NCI-H1436 treated with DMSO at 0.1 percent for 48 hours (cell line): ENCODE measurements at places on chromosomes 6 and 20.

- DNase-seq: no peak
These were observed 9.5 kb upstream of the NKX2-2 start for GRCh38 chr20:21523281-21523868.

DNA sequence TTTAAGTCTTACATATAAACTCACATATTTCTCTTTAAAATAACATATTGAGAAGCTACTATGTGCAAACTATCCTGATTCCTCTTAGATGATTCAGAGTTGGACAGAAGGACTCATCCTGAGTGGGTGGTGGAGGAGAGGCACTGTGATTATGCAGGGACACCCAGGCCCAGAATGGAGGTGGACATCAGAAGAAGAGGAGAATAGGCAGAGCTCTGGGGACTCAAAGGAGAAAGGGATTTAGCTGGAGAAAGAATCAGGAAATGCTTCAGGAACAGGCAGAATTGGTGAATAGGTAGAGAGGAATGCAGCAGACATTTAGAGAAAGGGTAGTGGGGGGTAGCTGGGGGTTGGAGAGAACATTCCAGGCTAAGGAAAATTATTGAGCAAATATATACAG, 17.4 kb downstream of the RCAN2 start:
- DNase-seq: no peak

DNA sequence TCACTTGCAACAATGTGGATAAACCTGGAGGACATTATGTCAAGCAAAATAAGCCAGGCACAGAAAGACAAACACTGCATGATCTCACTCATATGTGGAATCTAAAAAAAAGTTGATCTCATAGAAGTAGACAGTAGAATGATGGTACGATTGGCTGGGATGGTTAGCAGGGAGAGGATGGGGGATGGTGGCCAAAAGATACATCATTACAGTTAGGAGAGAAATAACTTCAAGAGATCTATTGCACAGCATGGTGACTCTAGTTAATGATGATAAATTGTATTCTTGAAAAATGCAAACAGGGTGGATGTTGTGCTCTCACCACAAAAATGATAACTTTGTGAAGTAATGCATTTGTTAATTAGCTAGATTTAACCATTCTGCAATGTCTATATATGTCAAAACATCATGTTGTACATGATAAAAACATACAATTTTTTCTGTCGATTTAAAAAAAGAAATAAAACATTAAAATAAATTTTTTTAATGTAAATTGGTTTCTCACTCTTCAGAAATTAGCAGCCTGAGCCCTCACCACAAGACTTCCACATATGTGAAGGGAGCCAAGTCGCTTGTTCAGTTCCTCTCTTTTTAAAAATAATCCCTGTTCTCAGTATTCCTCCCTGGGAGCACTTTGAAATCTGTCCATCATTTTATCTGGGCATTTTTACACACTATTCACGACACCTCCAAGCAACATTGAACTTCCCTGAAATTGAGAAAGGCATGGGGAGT, 34.2 kb downstream of the PTPRT start:
- no peak for DNase-seq

DNA sequence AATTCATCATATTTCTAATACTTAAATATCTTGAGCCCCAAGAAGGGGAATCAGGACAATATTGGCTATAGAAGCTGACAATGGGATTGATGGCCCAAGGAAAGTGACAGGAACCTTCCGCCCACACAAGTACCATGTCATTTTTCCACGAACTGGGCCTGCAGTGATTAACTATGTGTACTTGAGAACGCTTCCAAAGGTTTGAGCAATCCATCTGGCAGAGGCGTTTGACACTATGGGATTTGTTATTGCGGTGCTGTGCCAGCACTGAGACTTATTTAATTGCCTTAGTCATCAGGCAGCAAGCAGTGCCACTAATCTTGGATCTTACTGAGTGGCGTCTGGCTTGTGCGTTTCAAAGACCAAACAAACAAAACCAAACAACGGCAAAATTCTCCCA, 135.6 kb upstream of the UST start:
- DNase-seq: no peak

- no peak for DNase-seq
These were observed 151.3 kb downstream of the SLC16A10 start for GRCh38 chr6:111238464-111239119.

GRCh38 chr20:17491041-17491440, 40.1 kb downstream of the BFSP1 start:
- DNase-seq: no peak

- no peak for DNase-seq
These were observed 214.7 kb upstream of the PTCHD4 start for GRCh38 chr6:48325701-48326100.

GRCh38 chr20:48773837-48774418, 53.9 kb downstream of the PREX1 start:
- no peak for DNase-seq

- DNase-seq: no peak
These were observed 17.3 kb downstream of the PPP1R3G start for GRCh38 chr6:5102267-5102970.

DNA sequence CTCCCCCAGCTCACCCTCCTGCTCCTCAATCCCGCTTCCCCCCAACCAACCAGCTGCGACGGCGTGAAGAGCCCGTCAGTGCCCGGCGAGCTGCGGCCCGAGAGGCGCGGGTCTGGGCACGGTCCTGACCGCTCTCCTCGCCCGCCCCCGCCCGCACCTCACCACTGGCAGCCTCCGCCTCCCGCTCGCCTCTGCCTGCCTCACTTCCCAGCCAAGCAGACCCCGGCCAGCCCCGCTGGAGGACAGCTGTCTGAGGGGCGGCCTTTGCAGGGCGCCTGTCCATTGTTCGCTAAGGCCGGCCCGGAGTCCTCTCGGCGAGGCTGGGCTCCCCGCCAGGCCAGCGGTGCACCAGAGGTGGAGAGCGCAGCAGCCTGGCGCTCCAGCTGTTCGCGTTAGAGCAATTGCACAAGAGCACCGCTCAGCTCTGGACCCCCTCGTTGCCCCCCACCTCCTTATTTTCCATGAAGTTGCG, 1.3 kb downstream of the SOBP start:
- no peak for DNase-seq

DNA sequence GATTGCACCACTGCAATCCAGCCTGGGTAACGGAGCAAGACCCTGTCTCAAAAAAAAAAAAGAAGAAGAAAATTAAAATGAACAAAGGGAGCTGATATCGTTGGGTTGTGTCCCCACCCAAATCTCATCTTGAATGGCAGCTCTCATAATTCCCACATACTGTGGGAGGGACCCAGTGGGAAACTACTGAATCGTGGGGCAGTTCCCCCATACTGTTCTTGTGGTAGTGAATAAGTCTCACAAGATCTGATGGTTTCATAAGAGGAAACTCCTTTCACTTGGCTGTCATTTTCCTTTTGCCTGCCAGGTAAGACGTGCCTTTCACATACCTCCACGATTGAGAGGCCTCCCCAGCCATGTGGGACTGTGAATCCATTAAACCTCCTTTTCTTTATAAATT, 149.4 kb downstream of the PREX1 start:
- DNase-seq: no peak

DNA sequence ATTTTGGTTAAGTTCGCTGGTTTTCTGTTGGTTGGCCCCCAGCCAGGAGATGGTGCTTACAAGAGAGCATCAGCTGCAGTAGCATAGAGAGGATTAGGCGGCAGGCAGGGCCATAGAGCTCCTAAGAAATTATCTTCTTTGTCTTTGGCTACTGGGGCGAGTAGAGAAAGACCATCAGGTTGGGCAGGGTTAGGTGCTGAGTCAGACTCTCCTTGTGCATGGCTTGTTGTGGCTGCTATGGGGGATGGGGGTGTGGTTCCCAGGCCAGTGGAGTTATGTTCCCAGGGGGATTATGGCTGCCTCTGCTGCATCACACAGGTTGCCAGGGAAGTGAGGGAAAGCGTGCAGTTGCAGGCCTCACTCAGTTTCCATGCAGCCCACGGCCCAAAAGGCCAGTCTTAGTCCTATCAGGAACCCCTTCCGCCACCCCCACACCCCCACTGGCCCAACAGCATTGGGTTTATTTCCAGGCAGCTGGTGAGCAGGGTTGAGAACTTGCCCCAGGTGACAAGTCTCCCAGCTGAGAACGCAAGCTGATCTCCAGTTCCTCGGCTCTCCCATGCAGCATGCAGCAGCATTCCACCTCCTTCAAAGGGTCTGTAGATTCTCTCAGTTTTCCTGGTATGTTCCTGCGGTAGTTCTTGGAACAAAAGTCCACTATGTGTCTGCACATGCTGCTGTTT, 243.7 kb downstream of the UTRN start:
- no peak for DNase-seq

DNA sequence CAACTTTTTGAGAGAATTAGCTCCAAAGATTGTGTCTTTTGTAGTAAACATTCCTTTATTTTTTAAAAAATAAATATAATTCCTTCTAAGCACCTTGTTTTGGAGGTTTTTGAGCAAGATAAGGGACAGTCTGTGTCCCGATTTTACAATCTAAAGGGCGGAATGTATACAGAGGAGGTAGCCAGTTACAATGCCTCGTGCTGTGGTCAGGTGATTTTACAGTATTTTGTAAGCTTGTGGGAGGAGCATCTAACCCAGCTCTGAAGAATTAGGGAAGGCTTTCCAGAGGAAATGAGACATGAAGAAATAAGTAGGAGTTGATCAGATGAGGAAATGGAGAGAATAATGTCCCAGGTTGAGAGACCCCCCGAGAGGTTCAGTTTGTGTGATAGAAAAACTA, 1.3 kb downstream of the HINT3 start:
- no peak for DNase-seq

DNA sequence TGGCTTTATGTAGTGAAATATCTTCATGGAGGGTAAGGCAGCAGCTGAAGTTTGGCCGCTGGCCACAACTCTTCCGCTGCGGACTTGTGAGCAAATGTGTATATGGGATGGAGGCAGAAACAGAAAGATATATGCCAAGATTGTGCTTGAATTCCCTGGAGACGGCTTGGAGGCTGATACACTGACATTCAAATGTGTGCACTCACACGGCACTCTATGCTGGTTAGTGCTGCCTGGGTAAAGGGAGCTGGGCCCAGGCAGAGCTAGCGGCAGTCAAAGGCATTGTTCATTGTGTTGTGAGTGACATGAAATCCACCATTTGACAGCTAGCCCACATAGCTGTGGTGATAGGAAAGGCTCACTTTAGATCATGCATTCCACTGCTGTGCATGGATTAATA, 202.7 kb downstream of the CLIC5 start:
- no peak for DNase-seq

- no peak for DNase-seq
These were observed 36.2 kb downstream of the THEMIS start for GRCh38 chr6:127864701-127865100.

- no peak for DNase-seq
These were observed 891 bp upstream of the GHRH start for GRCh38 chr20:37262505-37262904.

DNA sequence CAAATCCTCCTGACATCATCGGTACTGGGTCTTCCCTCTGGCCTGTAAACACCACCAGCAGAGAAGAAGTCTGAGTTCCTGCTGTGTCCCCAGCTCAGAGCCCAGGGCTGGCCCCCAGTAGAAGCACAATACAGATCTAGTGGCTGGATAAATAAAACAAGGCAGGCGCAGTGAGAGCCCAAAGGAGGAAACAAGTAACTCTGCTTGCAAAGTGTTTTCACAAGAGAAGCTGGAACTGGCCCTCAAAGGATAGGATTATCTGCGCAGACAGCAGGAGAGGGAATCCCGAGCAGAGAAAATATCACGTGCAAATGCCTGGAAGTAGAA, 205.1 kb downstream of the ZDHHC14 start:
- no peak for DNase-seq

- DNase-seq: no peak
These were observed 6.6 kb upstream of the WFDC2 start for GRCh38 chr20:45462711-45463509.

GRCh38 chr6:167805349-167806060, 21.2 kb upstream of the AFDN start:
- DNase-seq: no peak

- DNase-seq: no peak
These were observed 19.3 kb downstream of the CITED2 start for GRCh38 chr6:139355172-139355571.

- DNase-seq: no peak
These were observed 47.8 kb downstream of the JARID2 start for GRCh38 chr6:15293674-15294073.

GRCh38 chr6:104187616-104188015, 672.1 kb downstream of the HACE1 start:
- no peak for DNase-seq

DNA sequence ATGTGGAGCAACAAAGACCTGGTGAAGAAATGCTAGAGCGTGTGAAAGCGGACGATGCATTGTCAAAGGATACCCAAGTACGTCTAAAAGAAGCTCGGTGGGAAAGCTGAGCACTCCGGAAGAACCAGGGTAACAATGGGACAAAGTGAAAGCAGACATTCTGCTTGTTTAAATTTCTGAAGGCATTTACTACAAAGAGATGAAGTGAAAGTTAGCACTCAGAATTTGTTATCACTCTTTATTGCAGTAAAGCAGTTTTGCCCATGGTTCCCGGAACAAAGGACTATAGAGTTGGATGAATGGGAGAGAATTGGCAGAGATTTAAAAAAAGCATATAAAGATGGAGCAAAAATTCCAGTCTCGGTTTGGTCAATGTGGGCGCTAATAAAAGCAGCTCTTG, 12.8 kb upstream of the IRAK1BP1 start:
- no peak for DNase-seq

GRCh38 chr6:34771727-34772126, 14.4 kb downstream of the SNRPC start:
- DNase-seq: no peak

GRCh38 chr20:12207875-12208274, 290.2 kb downstream of the BTBD3 start:
- no peak for DNase-seq

- no peak for DNase-seq
These were observed 20.5 kb downstream of the SPAG4 start for GRCh38 chr20:35636095-35636494.

- DNase-seq: no peak
These were observed 1.3 kb upstream of the CTCFL start for GRCh38 chr20:57526087-57526884.

GRCh38 chr6:36671687-36672375, 6.7 kb upstream of the CDKN1A start:
- no peak for DNase-seq

GRCh38 chr20:34579979-34580940, 21.7 kb downstream of the MAP1LC3A start:
- DNase-seq: no peak

DNA sequence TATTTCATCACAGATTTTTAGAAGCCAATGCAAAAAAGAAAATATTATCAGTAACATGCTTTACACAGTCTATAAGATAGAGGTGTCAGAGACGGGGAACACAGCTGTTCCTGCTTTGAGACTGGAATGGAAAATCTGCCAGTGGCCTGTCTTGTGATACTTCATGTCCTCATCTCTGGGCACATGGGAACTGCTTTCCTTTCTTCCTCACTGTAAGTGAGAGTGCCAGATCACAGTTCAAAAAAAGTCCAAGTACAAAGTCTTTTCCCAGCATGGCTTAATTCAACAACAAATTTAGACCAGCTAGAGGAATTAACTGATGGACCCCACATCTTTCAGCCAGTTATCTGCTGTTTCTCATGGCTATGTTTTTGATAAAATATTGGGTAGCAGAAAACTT, 490.4 kb downstream of the CDKAL1 start:
- no peak for DNase-seq

GRCh38 chr6:125367036-125367782, 65.4 kb upstream of the HDDC2 start:
- DNase-seq: no peak
